ENCODE measurements at places on chromosomes 11 and 22. TPM values are rescaled to one million over a fixed set of nuclear protein-coding genes. Genes with fewer than 3 reads are reported as not detected.

The MYO7A gene
- total RNA-seq: 3.2 TPM

The TSPAN18 gene
- total RNA-seq: 129 TPM

The LMO1 gene
- total RNA-seq: 2.3 TPM

The MFNG gene
- total RNA-seq: 11.8 TPM

The OR51E2 gene
- total RNA-seq: not detected

The OR51G1 gene
- not detected for total RNA-seq

DNA sequence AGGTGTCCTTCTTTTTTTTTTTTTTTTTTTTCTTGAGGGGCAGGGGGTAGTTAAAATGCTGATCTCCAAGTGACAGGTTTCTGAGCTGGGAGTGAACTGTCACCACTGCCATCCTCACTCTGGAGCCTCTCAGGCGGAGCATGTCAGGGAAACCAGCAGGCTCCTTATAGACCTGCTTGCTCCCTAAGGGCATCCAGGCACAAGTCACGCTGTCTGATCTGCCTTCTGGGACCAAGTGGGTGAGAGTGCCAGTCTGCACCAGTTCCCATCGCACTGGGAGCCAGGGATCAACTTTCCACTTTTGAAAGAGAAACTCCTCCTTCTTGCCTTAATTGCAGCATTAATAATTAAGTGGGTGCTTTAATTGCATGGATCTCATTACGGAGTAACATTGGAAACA lies 537.9 kb upstream of the CADM1 start:
- H3K27me3 ChIP-seq: peaks cover 30% of the 10 kb centered on the region
- no peak for DNase-seq
- H3K27ac ChIP-seq: no peak overlapping the region
- H3K4me1 ChIP-seq: no peaks in the 10 kb centered on the region
- H3K4me3 ChIP-seq: no peak overlapping the region

GRCh38 chr11:67539550-67539949 lies 16.3 kb upstream of the CABP2 start:
- no peaks in the 10 kb centered on the region for H3K27me3 ChIP-seq
- H3K27ac ChIP-seq: no peak overlapping the region
- peaks cover 8% of the 10 kb centered on the region for H3K4me1 ChIP-seq
- DNase-seq: no peak
- no peak overlapping the region for H3K4me3 ChIP-seq

GRCh38 chr22:25485626-25486545 lies 78.6 kb upstream of the GRK3 start:
- no peaks in the 10 kb centered on the region for H3K27me3 ChIP-seq
- no peak for DNase-seq
- H3K27ac ChIP-seq: no peak overlapping the region
- H3K36me3 ChIP-seq: peaks cover 2% of the 10 kb centered on the region

GRCh38 chr22:45891471-45891995 lies 85.4 kb downstream of the WNT7B start:
- peak; percentile 10 for DNase-seq
- no peaks in the 10 kb centered on the region for H3K36me3 ChIP-seq
- H3K4me3 ChIP-seq: no peak overlapping the region
- no peaks in the 10 kb centered on the region for H3K4me1 ChIP-seq

GRCh38 chr11:16613262-16613511 lies 125.3 kb upstream of the C11orf58 start:
- peaks cover 69% of the 10 kb centered on the region for H3K27me3 ChIP-seq
- H3K4me3 ChIP-seq: peak overlapping the region; percentile 69
- no peak for DNase-seq
- H3K27ac ChIP-seq: peak overlapping the region; percentile 85

GRCh38 chr11:134261626-134262488 lies 8.5 kb downstream of the ACAD8 start:
- H3K27me3 ChIP-seq: no peaks in the 10 kb centered on the region
- H3K27ac ChIP-seq: no peak overlapping the region
- H3K4me1 ChIP-seq: no peaks in the 10 kb centered on the region
- DNase-seq: no peak
- no peak overlapping the region for H3K4me3 ChIP-seq

DNA sequence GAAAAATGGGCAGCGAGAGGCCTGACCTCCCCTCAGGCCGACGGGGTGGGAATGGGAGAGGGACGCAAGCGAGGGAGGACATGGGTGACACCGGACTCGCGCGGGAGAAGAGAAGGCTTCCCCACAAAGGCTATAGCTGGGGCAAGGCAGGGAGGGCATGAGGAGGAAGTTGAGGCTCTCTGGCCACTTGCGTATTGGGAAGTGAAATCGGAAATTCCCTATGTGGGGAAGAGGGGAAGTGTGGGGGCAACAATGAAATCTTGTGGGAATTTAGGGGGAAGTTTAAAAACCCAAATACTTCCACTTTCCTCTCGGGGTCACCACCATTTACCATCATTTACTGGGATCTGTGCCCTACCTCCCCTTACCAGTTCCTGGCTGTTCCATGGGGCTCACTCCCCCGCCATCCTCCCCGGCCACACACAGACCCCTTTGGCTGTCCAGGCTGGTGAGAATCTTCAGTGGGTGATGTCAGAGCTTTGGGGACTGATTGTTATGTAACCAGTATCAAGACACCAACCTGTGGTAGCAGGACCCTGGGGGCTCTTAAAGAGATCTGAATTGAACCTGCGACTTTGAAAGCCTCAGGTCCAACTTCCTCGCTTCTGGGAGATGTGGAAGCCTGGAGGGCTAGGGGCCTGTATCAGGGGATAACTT lies 951 bp upstream of the EHD1 start:
- no peak for DNase-seq
- H3K4me3 ChIP-seq: peak overlapping the region; percentile 94
- no peaks in the 10 kb centered on the region for H3K27me3 ChIP-seq

GRCh38 chr11:72965672-72966071 lies 151.5 kb downstream of the ATG16L2 start:
- no peaks in the 10 kb centered on the region for H3K27me3 ChIP-seq
- H3K4me1 ChIP-seq: peaks cover 30% of the 10 kb centered on the region
- no peak for DNase-seq
- no peak overlapping the region for H3K27ac ChIP-seq
- H3K36me3 ChIP-seq: peaks cover 2% of the 10 kb centered on the region

DNA sequence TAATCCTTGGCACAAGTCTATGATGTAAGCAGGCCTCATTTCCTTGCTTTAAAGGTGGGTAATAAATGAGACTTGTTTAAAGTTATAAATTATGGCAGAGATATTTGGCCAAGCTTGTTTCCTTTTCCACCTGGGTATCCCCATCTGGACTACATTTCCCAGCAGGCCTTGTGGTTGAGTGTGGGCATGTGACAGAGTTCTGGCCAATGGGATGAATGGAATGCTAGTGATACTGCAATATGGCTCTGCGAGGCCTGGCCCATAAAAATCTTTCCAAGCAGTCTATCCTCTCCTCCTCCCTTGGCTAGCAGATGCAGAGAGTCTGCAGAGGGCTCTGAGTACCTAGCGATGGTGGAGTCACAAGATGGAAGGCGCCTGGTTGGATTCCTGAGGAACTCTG lies 102.5 kb downstream of the TIMP3 start:
- H3K27me3 ChIP-seq: no peaks in the 10 kb centered on the region
- H3K36me3 ChIP-seq: no peaks in the 10 kb centered on the region
- H3K4me1 ChIP-seq: peaks cover 16% of the 10 kb centered on the region
- H3K4me3 ChIP-seq: no peak overlapping the region
- no peak overlapping the region for H3K27ac ChIP-seq

DNA sequence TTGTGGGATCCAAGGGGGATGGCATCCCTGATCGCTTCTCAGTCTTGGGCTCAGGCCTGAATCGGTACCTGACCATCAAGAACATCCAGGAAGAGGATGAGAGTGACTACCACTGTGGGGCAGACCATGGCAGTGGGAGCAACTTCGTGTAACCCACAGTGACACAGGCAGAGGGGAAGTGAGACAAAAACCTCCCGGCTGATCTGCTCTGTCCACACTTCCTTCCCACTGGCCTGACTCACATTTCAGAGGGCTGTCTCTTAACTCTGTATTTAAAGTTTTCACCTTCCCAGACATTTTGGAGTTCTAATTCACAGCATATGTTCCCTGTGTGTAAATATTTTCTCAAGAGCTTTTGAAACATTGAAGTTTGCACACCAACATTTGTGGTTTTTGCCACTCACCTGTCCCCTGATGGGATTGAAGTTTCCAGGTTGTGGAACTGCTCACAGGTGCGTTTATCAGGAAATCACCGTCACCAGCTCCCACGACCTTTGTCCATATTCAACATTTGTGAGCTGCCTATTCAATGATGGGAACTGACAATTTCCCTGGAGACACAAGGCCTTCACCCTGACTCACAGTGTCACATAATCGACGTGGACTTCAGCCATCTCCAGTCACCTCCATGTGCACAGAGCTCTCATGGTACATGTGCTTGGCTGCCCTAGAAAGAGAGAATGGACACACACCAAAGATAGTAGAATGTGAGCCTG lies 99.2 kb downstream of the VPREB1 start:
- H3K36me3 ChIP-seq: no peaks in the 10 kb centered on the region
- peaks cover 87% of the 10 kb centered on the region for H3K27me3 ChIP-seq
- H3K27ac ChIP-seq: no peak overlapping the region
- DNase-seq: no peak

DNA sequence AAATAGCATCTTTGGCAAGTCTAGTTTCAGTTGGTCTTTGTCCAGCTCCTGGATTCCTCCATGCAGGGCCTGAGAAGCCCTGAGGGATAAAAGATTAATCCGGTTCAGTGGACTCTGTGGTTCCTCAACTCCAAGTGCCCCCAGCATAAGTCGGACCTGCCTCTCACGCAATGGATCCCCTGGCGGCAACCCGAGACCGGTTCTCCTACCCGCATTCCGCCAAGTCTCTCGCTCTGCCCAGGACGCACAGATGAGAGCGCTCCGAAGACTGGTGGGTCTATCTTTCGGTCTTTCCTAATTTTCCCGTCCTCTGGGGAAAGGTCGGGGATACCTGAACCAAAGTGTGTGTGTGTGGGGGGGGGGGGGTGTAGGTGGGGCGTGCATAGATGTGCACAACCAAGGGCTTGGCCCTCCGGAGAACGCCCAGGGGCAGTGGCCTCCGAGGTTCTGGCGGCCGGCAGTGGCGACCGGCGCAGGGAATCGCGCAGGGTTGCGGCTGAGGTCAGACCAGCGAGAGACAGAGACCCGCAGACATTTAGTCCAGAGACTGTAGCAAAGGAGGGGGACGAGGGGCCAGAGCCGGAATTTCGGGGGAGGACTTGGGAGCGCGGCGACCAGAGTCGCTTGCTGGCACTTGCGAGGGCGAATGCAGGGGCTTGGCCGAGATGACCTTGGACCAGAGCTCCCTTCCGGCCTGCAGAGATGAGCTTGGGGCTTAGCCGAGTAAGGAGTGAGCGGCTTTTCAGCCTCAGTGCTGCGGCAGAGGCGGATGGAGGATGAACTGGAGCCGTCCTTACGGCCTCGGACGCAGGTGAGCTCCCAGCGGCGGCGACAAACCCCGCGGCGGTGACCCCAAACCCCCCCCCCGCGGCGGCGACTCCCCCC lies 712 bp upstream of the SLC2A11 start:
- H3K4me3 ChIP-seq: peak overlapping the region; percentile 89
- H3K36me3 ChIP-seq: no peaks in the 10 kb centered on the region
- DNase-seq: no peak

DNA sequence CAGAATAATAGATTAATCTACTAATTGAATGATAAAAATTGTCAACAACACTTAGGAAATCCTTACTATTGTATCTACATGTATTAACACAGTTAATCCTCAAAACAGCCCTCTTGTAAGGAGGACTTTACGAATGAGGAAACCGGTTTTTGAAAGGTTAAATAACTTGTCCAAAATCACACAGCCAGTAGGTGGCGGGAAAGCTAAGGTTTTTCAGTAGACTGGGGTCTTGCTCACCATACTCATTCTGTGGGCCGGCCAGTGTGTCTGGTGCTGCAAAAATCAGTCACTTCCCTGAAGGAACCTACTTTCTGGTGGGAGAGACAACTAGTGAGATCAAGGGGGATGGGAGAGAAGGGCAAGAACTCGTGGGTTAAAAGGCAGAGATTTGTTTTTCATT lies 3.8 kb downstream of the DCPS start:
- peaks cover 30% of the 10 kb centered on the region for H3K4me1 ChIP-seq
- DNase-seq: no peak
- no peak overlapping the region for H3K27ac ChIP-seq
- peaks cover 20% of the 10 kb centered on the region for H3K36me3 ChIP-seq
- H3K4me3 ChIP-seq: no peak overlapping the region

- H3K36me3 ChIP-seq: peaks cover 90% of the 10 kb centered on the region
- no peaks in the 10 kb centered on the region for H3K27me3 ChIP-seq
- peaks cover 15% of the 10 kb centered on the region for H3K4me1 ChIP-seq
- H3K27ac ChIP-seq: no peak overlapping the region
Measured at GRCh38 chr22:41343300-41343699, 38.4 kb upstream of the TEF start.

DNA sequence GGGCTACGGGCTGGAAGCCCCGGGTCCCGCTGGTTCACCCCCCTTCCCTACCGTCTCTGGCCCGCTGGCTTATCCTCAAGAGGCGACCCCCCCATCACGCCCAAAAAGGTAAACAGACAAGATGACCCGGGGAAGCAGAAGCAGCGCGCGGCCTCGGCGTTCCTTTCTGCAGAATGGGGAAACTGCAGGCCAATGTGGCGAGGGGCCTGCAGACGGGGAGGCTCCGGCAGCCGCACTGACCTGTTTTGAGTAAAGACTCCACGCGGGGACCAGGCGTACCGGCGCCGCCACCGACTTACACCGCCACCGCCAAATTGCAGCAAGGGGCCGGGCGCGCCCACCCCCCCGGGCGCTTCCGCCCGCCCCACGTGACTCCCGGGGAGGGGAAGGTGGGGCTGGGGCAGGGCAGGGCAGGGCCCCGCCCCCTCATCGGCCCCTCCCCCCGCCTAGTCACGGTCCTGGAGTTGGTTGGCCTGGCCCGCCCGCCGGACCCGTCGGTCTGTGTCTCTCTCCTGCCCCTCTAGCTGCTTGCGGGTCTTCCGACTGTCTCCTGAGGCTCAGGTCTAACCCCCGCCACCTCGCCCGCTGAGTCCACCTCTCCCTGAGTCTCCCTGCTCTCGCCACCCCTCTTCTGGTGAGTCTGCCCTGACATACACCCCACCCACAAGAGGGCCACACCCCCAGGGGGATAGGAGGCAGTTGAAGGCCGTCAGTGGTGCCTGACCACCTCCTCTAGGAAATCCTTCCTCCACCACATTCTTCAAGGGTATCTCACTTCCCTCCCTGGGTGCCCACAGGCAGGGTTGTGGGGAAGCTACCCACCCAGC lies at the start of gene ARAP1:
ARAP1 (minus strand) TSS at position 321 of the 827 bp plus-strand sequence. CDS start 25,280 bp downstream, outside the sequence.
- peak within 1 kb of the TSS; percentile 43 for H3K27ac ChIP-seq
- H3K4me1 ChIP-seq: peaks cover 30% of the 10 kb centered on the region
- H3K4me3 ChIP-seq: peak within 1 kb of the TSS; percentile 75
- peaks cover 6% of the 10 kb centered on the region for H3K36me3 ChIP-seq
- DNase-seq: peak; percentile 74
- H3K27me3 ChIP-seq: no peaks in the 10 kb centered on the region

GRCh38 chr11:120703358-120704152 lies 192.0 kb downstream of the GRIK4 start:
- H3K4me3 ChIP-seq: no peak overlapping the region
- H3K36me3 ChIP-seq: no peaks in the 10 kb centered on the region
- peaks cover 42% of the 10 kb centered on the region for H3K27me3 ChIP-seq
- H3K27ac ChIP-seq: no peak overlapping the region
- peaks cover 5% of the 10 kb centered on the region for H3K4me1 ChIP-seq

DNA sequence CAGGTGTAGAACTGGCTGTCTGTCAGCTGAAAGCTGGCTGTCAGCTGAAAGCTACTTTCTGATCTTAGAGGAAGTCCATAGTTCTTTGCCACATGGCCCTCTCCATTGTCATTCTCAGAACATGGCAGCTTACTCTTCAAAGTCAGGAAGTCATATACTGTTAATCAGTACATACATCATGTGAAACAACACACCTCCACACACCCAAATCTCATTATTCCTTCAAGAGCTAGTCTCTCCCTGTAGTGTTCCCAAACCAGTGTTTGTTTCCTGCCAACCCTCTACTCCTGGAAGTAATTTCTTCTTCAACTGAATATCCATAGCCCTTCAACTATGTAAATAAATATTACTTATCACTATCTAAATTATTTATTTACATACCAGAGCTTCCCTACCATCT lies 58.9 kb downstream of the OR5AK2 start:
- no peaks in the 10 kb centered on the region for H3K36me3 ChIP-seq
- H3K4me1 ChIP-seq: no peaks in the 10 kb centered on the region
- H3K4me3 ChIP-seq: no peak overlapping the region
- no peak for DNase-seq
- no peaks in the 10 kb centered on the region for H3K27me3 ChIP-seq
